Globus pallidus (tissue), 1 donor: ENCODE measurements at places on chromosomes 13 and 19.

DNA sequence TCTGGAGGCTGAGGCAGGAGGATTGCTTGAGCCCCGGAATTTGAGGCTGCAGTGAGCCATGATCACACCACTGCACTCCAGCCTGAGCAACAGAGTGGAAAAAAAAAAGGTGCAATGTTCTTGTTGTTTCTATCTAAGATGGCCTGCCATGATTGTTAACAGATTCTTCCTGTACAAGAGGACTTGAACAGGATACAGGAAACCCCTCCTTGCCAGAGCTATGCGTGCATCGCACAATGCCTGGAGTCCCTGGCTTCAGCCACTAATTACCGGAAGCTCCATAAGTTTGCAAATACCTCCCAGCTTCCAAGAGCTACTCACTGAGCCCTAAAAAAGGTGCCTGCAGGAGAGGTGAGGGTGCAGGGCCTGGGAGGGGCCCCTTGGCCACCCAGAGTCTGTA, 13.1 kb upstream of the HIF3A start:
- no peak for DNase-seq

DNA sequence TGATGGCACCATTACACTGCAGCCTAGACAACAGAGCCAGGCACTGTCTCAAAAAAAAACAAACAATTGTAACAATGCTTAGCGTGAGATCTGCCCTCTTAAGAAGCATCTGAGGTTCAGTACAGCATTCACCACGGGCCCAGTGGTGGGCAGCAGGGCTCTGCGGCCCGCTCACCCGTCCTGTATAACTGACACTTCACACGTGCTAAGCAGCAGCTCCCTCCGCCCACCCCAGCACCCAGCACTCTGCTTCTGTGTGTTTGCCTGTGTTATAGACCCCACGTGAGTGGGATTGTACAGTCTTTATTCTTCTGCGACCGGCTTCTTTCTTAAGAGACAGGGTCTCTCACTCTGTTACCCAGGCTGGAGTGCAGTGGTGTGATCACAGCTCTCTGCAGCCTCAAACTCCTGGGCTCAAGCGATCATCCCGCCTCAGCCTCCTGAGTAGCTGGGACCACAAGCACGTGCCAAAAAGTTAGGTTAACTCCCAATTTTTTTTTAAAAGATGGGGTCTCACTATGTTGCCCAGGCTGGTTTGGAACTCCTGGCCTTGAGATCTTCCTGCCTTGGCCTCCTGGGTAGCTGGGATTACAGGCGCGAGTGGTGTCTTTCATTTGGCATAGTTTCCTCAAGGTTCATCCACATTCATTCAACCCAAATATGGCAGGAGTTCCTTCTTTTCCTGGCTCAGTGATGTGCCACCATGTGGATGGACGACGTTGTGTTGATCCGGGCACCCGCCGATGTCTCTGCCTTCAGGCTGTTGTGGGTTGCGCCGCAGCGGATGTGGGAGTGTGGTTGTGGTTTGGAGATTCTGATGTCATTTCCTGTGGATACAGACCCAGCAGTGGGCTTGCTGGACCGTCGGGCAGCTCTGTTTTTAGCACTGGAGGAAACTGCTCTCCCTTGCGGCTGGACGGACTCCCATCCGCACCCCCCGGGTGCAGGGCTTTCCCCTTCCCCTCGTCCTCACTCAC, 170.0 kb downstream of the KDM4B start:
- DNase-seq, result peak; percentile 41

GRCh38 chr19:4713384-4713951, 10.2 kb downstream of the DPP9 start:
- DNase-seq, result no peak

GRCh38 chr13:111033172-111034130, 81.7 kb upstream of the ARHGEF7 start:
- DNase-seq, result no peak

- DNase-seq, result no peak
Measured at GRCh38 chr13:50456111-50456510, 387.4 kb downstream of the DLEU7 start.

DNA sequence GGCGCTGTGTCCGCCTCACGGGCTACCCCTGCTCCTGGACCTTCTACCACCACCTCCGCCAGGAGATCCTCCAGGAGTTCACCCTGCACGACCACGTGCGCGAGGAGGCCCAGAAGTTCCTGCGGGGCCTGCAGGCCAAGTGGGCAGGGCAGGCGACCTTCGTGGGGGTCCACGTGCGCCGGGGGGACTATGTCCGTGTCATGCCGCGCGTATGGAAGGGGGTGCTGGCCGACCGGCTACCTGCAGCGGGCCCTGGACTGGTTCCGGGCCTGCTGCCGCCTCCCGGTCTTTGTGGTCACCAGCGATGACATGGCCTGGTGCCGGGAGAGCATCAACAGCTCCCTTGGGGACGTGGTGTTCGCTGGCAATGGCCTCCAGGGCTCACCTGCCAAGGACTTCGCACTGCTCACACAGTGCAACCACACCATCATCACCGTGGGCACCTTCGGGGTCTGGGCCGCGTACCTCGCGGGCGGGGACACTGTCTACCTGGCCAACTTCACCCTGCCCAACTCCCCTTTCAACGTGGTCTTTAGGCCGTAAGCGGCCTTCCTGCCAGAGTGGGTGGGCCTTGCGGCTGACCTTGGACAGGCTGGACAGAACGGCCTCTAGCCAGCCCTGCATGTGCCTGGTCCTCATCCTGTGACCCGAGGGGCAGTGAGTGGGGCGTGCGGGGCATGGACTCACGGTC, 7.8 kb upstream of the NTN5 start:
- no peak for DNase-seq

- DNase-seq, result no peak
Measured at GRCh38 chr13:45817833-45818232, 33.7 kb downstream of the SIAH3 start.

- no peak for DNase-seq
Measured at GRCh38 chr13:80314711-80315653, 25.9 kb downstream of the SPRY2 start.

DNA sequence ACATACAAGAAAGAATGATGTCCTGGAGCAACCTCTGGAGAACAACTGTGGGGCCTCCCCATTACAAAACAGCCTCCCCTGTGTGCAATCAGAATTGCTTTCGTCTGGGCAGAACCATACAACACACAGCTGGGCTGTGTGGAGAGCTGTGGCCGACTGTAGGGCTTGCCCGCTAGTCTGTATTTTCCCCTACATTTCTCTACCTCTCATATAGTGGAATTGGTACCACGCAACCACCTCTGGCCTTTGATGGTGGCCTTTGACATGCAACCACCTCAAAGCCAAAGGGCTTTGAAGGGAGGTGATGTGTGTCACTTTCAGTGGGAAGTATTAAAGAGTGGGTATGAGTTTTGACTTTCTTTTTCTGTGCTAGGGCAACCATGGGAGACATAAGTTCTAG, 34.0 kb downstream of the GARRE1 start:
- DNase-seq, result no peak

DNA sequence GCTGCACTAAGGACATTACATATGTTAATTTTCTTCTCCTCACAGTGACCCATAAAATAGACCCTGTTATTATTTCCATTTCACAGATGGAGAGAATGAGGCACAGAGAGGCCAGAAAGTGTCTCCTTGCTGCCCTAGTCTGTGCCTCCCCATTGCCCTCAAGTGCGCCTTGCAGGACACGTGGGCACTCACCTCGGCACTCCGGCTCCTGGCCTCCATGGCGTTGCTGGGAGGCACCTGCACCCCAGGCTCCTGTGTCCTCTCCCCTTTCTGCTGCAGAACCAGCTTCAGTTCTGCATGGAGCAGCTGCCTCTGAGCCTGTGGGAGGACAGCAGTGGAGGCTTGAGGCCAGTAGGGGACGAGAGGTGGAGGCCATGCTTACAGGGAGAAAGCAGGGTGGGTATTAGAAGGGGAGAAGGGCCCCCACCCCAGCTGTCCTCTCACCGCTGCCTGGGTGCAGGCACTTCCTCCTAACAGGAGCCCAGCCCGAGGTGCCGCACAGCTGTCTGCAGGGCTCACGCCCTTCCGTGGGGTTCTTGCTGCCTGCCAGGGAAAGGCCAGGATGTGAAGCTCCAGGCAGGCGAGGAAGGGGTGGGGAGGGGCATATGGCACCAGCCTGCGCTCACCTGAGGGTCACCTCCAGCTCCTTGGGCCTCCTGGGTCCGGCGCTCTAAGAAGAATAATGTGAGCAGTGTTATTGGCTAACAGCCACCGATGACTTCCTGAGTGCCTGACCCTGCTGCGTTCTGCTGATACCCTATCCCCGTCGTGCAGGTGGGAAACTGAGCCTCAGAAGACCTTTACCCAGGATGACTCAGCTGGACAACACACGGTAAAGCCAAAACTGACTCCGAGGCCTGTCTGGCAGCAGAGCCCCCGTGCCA, 5.2 kb downstream of the PRX start:
- no peak for DNase-seq

DNA sequence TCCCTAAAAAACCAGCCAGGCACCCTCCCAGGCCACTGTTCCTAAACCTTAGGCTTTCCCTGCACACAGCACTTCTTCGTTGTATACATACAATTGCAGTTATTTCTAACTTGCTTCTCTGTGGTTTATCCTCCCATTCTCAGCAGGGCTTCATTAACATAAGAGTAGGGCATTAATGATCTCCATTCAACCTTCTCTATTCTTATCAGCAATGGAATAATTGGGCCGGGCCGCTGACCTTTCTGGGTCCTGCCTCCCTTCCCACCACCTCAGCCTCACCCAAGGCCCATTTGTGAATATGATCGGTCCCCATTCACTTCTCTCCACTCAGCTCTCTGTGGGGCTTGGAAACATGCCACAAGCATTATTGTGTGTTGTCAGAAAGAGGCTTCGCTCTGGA, 184.2 kb downstream of the SUCLA2 start:
- no peak for DNase-seq

DNA sequence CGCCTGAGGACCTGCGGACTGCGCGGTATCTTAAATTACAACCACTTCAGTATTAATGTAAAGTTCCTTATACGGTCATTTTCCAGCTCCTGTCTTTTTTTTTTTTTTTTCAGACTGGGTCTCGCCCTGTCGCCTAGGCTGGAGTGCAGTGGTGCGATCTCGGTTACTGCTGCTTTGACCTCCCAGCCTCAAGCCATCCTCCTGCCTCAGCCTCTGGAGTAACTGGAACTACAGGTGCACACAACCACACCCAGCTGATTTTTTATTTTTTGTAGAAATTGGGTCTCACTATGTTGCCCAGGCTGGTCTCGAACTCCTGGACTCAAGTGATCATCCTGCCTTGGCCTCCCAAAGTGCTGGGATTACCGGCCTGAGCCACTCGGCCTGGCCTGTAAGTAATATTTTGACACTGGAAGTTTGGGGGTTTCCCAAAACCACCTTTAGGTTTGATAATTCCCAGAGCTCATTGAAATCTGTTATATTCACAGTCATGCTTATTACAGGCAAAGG, 406 bp upstream of the EID2B start:
- no peak for DNase-seq

DNA sequence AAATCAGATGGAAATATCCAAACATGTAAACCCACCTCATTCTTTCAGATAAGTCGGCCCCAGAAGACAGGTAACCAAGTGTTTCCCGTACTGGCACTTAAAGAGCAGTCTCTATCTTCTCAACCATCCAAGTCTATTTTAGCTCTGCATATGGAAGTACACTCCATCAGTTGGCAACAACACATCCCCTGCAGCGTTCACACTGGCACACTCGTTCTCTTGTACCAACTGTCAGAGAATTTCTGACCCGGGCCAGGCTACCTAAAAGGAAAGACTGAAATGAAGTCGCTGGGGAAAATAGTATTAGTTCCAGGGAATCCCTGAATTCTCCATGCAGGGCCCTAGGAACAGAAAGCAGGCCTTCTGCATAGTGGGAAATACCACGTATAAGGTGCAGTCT, 109.3 kb downstream of the RXFP2 start:
- no peak for DNase-seq

- DNase-seq, result peak; percentile 40
Measured at GRCh38 chr13:40345654-40346372, 320.6 kb downstream of the FOXO1 start.

GRCh38 chr19:45103156-45103507, 10.2 kb downstream of the PPP1R37 start:
- DNase-seq, result no peak

- DNase-seq, result no peak
Measured at GRCh38 chr13:45490068-45490467, 25.3 kb downstream of the COG3 start.

DNA sequence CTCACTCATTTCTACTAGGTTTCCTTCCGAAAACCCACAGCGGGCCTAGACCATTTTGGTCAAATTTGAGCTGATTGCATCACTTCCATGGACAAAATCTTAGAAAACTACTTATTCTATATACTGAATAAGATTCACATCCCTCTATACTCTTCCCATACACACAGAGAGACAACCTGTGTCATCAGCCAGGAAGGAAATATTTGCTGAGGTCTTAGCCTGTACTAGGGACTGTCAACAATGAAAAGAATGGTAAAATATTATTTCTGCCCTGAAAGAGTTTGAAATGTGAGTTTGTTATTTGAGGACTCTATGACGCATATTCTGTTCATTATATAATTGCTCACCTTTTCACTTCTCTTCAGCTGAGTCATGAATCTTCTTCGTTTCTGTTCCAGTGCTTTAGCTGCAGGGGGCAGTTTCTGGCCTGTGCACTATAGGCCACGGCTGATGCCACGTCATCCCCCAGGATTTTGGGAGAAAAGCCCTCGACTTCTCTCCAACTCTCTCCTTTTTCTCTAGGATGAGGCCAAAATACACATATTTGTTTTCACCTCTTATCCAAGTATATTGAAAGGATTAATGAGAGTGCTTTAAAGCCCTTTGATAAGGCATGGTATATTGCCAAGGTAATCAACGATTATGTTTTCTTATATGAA, 47.7 kb downstream of the GSX1 start:
- no peak for DNase-seq

- no peak for DNase-seq
Measured at GRCh38 chr13:65085977-65086376, 2144.2 kb downstream of the PCDH9 start.

GRCh38 chr13:50463719-50464118, 379.8 kb downstream of the DLEU7 start:
- no peak for DNase-seq

GRCh38 chr13:75102001-75102716, 379.8 kb downstream of the TBC1D4 start:
- no peak for DNase-seq

- DNase-seq, result no peak
Measured at GRCh38 chr13:114148521-114148855, 16.1 kb upstream of the RASA3 start.

DNA sequence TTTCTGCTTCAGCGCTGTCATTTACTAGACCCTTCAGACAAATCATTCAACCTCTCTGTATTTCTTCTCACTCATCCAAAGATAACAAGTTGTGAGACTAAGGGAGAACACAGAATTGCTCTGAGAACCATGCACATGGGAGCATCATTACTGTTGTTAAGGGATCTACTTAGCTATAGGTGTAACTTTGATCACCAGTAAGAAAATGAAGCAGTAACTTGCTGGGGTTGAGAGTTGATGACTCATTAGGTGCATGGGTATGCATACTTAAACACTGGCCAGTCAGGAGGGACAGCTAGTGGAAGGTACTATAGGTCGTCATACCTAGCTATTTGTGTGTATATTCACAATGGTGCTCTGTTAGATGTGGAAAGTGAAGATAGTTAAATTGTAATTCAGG, 61.5 kb downstream of the B3GLCT start:
- DNase-seq, result no peak
